ENCODE measurements at places on chromosomes 7 and 10. TPM values are rescaled to one million over a fixed set of nuclear protein-coding genes. Genes with fewer than 3 reads are reported as not detected.

Gene COL28A1
- 0.24 TPM for total RNA-seq

Gene OPN1SW
- not detected for total RNA-seq

Gene ZNF804B
- total RNA-seq: not detected

Gene FBXL13
- 0.43 TPM for total RNA-seq

Gene DRGX
- not detected for total RNA-seq

Gene OR2A5
- not detected for total RNA-seq

Gene SYT15B
- not detected for total RNA-seq

Gene LIPK
- not detected for total RNA-seq

Gene INHBA
- total RNA-seq: 1.2 TPM
